ENCODE measurements at places on chromosomes 16 and 17.

GRCh38 chr16:54285414-54286089, 1.0 kb downstream of the IRX3 start:
- peak; percentile 65 for DNase-seq

DNA sequence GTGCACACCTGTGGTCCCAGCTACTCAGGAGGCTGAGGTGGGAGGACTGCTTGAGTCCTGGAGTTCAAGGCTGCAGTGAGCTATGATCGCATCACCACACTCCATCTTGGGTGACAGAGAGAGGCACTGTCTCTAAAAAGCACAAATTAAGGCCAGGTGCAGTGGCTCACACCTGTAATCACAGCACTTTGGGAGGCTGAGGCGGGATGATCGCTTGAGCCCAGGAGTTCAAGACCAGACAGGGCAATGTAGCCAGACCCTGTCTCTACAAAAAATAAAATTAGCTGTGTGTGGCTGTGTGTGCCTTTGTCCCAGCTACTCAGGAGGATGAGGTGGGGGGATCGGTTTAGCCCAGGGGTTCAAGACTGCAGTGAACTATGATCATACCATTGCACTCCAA, 81.6 kb downstream of the BMERB1 start:
- no peak for DNase-seq

DNA sequence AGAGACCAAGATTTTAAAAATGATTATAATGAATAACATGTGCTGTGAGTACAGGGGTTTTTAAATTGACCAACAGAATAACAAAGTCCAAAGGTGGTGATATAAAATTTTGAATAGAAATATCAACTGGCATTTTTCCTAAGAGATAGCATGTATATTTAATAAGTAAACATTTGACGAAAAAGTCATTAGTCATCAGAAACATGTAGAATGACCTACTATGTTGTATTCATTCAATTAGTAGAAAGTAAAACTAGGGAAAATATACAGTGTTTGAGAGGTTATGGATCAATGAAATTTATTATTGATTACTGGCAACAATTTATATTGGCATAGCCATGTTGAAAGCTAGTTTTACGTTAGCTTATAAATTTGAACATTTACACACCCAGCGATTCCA, 30.6 kb upstream of the CNTNAP4 start:
- DNase-seq = no peak

GRCh38 chr16:17777408-17777863, 306.7 kb upstream of the XYLT1 start:
- no peak for DNase-seq

DNA sequence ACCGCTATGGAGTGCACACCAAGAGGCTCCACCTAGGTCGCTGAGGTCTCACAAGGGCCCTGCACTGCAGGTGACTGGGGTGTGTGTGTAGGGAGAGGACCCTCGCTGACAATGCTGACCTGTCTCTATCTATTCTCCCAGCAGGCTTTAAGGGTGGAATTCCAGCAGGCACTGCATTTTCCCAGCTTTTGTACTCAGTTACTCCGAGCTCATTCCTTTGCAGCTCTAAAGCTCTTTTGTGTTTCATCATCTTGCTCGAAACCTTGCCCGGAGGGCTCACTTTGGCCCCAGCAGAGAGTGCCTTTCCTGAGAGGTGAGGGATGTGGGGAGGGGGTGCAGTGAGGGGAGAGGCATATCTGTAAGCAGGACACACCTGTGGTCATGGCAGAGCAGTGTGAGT, 39.3 kb downstream of the SMPD3 start:
- no peak for DNase-seq

DNA sequence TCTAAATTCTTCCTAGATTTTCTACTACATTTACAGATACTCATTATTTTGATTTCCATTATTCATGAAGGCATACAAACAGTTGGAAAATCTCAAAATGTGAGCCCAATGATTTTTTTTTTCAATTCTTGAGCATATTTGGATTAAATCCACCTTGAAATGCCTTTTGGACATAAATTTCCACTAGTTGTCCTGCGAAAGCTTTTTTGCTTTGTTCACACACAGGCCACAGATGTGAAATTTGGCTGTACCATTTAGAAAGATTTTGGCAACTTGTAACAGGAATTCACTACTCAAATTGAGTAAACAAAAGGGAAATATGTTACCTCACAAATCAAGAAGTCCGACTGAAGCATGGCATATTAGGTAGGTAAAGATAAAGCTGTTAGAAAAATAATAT, 1631.0 kb downstream of the CDH8 start:
- DNase-seq = no peak

DNA sequence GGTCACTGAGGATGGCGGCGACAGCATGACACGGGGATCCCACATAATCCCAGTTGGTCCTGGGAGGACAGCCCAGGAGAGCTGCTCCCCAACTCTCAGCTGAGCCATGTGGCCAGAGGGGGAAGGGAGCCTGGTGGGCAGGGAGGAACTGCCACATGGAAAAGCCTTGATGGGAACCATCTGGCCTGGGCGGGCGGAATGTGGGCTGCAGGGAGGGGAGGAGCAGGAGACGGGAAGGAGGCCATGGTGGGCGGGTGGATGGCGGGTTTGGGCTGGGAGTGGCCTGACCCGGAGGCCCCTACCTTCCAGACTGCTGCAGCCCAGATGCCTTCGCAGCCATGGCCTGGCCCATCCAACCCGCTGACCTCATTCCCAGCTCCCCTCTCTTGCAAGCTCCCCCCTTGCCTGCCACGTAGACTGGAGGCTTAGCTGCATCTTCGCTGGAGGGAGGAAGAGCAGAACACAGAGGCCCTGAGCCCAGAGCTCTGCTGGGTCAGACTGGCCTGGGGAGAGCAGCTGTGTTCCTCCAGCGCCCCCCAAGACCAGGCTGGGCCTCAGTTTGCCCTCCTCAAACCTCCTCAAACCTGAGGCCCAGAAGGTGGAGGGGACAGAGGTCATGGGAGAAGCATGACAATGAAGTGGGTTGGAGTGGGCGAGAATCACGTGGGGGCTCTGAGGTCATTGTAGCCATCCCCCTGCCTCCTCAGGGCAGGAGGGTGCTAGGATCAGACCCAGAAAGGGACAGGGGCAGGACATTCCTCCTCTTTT, 8.2 kb upstream of the COL1A1 start:
- peak; percentile 88 for DNase-seq

DNA sequence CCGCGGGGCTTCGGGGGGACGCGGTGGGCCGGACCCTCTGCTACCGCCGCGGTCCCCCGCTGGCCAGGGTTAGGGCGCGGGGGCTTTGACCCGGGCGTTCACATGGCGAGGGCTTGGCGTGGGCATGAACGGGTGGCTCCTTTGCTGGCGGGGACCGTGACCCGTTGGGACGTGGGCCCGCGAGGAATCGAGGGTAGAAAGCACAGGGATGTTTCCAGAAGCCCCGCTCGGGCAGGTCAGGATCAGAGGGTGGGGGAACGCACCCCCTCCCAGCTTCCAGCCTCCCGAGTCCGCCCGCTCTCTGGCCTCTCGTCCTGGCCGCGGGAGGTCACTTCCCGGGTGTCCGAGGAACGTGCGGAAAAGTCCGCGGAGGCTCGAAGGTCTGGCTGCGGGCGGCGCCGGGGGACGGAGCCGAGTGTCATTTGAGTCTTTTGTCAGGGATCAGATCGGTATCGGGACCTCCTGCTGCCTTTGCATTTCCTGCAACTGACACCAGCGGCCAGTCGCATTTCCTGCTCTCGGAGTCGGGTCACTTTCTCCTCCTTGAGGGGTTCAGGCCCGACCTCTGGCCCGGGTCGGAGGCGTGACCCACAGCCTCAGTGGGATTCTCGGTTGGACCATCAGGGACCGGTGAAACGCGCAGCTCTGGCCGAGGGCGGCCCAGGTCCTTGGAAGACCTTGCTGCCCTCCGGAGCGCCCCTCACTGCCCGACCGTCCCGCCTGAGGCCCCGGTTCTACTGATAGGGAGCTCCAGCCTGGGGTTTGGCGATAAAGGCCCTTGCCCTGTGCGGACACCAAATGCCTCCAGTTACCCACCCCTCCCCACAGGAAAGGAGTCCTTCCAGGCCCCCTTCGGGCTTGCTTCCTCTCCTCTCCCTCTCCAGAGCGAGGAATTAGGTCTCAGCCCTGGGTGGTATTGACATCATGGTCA, 702 bp upstream of the WNT3 start:
- DNase-seq = no peak

GRCh38 chr16:20089246-20089965, 15.7 kb upstream of the GPR139 start:
- DNase-seq = no peak

DNA sequence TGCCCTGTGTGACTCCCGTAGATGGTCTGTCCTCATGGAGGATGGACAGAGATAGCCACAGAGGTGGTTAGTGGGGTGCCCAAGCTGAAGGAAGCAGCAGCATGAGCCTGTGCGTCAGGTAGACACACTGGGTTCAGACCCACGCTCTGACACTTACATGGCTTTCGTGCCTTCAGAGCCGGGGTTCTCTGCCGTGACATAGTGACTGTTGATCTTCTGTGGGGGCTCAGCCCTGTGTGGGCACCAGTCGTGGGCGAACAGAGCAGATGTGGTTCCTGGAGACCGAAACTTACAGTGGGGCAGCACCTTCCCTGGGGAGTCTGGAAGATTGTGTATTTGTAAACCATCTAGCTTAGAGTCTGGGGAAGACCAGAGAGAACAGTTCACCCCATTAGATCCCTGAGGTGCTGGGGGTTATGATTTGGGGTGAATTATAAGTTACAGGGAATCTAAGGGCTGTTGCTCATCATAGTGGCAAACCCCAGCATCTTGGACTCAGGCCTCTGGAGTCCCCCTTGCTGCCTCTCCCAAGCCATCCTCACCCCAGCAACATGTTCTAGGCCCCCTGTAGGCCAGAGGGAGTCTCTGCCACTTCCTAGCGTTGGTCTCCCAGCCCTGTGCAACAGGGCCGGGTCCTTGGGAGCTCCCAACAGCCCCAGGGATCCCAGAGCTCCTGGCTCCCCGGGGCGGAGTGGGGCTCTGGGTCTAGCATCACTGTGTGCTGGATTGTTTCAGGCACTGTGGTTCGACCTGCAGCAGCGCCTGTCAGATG, 28.6 kb downstream of the NECAB2 start:
- no peak for DNase-seq

GRCh38 chr17:21288571-21289017, 4.1 kb downstream of the MAP2K3 start:
- DNase-seq = no peak

DNA sequence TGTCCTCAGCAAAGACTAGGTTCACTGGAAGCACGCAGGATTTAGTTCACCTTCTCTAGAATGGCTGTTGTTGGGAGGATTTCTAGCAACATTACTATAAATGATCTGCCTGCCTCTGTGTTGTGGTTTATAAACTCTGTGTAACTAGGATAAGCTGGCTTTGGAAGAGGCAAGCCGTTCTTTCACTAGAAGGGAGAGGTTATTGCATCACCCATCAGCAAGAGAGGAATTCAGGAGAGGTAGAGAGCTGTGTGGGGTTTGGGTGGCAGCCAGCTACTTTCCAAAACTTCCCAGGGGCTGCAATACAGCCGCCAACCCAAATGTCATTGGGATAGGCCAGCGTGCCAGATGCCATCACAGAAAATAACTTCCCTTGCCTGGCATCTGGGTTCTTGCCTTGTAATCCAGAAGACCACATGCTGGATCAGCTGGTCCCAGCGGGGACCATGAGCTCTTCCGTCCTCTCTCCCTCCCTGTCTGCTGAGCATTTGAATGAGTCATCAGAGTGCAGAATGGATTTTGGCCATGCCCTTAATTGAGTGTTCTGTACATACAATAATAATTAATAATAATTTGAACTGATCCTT, 95.7 kb upstream of the RBFOX1 start:
- DNase-seq = no peak

DNA sequence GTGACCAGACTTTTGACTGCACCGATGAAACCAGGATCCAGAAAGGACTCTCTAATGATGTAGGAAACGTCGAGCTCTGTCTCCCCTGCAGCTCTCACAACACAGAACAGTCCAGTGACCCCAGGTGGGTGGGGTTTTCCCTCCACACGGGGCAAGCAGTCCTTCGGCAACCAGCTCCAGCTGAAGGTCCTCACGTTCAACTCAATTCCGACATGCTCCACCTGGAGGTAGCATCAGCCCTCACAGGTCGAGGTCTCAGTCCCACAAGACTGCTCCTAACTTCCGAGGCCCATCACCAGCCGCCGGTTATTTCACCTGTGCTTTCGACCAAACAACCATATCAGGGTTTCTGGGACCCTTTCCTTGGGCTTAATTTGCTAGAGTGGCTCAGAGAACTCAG, 28.2 kb downstream of the ITGAE start:
- no peak for DNase-seq

- no peak for DNase-seq
Measured at GRCh38 chr16:55248494-55248893, 75.5 kb upstream of the IRX6 start.

DNA sequence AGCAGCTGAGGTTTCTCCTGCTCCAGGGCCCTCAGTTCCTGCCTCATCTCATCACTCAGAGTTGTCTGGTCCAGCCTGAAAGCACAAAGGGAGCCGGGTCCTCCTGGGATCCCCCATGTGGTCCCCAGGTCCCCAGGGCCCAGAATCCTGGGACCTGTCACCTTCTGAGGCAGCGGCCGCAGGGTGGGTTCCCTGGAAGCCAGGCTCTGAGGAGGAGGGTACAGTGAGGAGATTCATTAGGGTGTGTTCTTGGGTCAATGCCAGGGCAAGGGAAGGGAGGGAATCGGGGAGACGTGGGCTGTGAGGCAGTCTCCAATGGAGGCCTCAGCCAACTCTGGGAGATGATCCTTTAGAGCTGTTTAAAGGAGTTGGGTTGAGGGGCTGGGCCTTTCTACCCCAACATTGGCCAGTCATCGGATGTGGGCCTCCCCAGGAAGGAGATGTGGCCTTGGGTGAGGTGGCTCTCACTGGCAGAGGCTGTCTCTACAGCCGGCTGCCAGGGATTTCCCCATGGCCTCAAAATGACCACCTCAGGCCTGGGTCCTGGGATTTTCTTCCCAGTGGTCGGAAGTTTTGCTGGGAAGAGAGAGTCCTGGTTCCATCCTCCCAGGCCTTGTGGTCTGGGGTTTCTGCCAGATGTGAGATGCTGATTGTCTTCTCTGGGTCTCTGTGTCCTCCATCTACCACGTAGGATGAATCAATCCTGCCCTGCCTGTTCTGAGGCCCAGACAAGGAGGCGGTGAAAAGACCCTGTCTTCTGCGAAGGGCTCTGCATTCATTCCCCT, 47.3 kb downstream of the NLRP1 start:
- no peak for DNase-seq

Measured in tibial artery (tissue), 4 donors.